ENCODE measurements at places on chromosomes 6 and 20.

GRCh38 chr20:34100576-34100975 is 11.5 kb downstream of the EIF2S2 start:
- no peak for DNase-seq

GRCh38 chr6:16145038-16145437 is 16.2 kb downstream of the MYLIP start:
- DNase-seq, result no peak

GRCh38 chr20:14853079-14853478 is 515.7 kb upstream of the FLRT3 start:
- DNase-seq, result no peak

- DNase-seq, result no peak
Measured at GRCh38 chr6:161374971-161375873, 101.4 kb upstream of the AGPAT4 start.
